ENCODE measurements at places on chromosomes 6 and 20.

- DNase-seq, result no peak
Observed at GRCh38 chr6:87583822-87584221, 6.0 kb downstream of the RARS2 start.

- DNase-seq, result no peak
Observed at GRCh38 chr6:18545726-18546125, 158.6 kb downstream of the RNF144B start.

DNA sequence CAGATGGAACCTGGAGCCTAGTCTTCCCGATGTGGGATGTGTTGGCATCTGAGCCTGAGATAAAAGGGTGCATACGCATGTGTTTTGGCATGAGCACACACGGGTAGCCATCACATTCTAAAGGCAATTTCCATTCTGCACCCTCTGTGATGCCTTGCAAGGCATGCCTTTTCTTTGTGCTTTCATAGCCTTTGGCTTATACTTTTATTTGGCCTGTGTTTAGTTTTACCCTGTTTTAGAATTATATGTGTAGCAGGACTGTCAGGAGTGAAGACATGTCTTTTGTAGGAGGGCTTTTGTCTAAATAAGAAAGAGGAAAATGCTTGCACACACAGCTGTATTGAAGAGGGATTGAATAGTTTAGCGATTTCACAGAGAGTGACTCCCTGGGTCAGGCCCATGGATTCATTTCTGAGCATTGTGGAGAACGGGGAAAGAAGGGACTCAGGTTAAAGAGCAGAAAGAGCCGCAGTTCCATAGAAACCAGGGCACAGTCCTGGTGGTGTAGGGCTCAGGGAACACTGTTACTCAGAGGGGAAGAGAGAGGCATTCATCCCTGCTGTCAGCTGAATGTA lies 530.2 kb downstream of the DHX35 start:
- DNase-seq, result no peak

DNA sequence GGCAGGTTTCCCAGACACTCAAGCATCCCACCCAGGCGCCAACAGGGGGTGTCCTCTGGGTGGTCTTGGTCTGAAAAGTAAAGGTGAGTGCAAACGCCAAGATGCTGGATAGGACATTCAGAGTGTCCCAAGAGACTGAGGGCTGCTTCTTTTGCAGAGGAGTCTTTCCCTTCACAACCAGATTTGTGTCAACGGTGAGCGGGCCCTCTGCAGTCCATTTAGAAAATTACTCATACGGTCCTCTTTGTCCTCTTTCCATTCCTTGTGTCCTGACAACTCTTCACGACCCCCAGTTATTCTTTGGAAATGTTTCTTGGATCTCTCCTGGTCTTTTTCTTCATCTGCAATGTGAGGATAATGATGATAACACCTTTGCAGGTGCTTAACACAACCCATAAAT lies 257.8 kb downstream of the CDC5L start:
- no peak for DNase-seq

DNA sequence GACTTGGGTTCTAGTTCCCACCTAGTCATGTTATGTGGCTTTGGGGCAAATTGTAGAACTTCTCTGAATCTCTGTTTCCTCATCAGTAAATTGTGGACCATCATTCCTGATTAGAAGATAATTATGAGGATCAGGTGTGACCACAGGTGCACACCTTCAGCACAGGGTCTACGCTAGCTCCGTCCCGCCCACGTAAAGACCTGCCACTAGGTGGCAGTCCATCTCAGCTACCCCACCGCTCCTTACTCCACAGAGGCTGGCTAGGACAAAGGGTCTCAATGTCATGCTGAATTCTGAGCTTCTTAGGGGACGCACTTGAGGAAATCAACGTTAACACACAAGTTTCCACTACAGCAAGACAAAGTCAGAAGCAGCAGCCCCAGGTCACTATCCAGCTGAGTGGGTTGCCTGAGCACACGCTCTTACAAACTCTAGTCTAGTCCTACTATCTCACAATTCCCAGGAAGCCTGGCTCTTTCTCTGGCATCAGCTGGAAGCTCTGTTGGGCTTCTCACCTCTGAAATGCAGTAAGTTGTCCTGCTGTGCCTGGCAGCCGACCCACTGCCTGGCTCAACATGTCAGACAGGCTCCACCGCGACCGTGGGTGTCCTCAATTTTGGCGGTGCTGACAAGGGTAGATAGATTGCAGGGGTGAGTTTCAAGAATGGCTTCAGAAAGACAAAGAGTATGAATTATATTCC lies 2.0 kb upstream of the PLCG1 start:
- DNase-seq, result peak; percentile 43

DNA sequence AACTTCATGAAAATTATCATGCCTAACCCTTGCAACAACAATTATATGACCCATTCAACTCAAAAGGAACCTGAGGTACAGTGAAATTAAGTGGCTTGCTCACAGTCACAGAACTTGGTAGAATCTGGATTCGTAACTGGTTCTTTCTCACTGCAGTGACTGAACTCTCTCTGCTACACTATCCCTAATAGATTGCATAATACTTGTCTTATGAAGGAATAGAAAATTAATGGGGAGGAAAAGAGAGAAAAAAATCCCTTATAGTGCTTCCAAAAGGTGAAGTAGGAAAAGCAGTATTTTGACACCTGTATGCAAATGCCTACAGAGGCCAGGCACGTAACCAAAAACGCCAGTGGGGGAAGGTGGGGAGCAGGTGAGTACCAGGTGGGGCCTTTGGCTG lies 186.6 kb downstream of the LY86 start:
- DNase-seq, result no peak

Data from GDM1 (cell line).